ENCODE measurements at places on chromosomes 1 and 21.

DNA sequence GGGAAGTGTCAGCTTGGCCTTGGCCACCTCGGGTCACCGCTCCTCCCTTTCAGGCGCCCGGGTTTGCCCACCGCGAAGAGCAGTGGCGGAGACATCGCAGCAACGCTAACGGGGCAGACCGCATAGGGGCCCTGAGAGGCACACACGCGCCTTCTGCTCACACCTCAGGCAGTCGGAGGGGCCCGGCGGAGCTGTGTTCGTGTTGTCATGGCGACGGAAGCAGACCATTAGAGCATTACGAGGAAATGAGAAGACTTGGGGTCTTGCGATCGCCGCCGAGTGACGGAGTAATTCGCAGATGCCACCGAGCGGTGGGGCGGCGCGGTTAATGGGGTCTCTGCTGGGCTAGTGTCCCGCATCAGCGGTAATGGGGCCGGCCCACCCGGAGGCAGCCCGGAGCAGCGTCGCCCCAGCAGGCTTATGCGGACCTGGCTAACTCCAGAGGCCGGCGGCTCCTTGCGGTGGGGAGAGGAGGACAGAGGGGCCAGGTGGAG is 144.1 kb downstream of the TNR start:
- DNase-seq: no peak

GRCh38 chr1:246417152-246417812 is 89.8 kb downstream of the SMYD3 start:
- no peak for DNase-seq

DNA sequence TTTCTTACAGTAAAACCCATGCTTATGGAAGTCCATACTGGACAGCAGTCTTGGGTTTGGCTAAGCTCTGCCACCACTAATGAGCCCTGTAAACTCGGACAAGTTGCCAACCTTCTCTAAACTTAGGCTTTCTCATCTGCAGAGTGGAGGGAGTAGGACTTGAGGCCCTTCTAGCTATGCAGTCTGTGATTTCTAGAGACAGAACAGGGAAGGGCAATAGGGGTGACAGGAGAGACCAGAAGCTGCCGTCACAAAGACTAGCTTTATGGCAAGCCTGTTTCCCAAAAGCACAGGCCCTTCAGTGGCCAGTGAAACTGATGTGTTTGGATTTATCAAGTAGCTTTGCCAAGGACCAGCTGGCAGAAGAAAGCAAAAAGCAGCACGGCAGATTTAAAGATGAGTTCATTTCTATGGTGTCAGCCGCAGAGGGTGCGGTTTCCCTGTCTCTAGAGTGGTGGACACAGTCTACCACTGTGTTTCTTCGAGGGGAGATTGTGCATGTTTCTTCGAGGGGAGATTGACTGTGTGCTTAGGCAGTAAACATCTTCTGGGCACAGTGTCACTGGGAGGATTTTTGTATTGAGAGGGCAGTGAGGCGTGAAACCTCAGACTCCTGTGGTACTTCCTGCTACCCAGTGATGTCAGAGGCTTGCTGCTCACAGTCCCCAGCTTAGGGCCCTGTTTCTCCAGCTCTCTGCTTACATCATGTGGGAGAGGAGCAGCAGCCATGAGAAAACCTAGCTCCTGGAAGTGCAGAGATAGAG is 119.0 kb downstream of the ROR1 start:
- no peak for DNase-seq

DNA sequence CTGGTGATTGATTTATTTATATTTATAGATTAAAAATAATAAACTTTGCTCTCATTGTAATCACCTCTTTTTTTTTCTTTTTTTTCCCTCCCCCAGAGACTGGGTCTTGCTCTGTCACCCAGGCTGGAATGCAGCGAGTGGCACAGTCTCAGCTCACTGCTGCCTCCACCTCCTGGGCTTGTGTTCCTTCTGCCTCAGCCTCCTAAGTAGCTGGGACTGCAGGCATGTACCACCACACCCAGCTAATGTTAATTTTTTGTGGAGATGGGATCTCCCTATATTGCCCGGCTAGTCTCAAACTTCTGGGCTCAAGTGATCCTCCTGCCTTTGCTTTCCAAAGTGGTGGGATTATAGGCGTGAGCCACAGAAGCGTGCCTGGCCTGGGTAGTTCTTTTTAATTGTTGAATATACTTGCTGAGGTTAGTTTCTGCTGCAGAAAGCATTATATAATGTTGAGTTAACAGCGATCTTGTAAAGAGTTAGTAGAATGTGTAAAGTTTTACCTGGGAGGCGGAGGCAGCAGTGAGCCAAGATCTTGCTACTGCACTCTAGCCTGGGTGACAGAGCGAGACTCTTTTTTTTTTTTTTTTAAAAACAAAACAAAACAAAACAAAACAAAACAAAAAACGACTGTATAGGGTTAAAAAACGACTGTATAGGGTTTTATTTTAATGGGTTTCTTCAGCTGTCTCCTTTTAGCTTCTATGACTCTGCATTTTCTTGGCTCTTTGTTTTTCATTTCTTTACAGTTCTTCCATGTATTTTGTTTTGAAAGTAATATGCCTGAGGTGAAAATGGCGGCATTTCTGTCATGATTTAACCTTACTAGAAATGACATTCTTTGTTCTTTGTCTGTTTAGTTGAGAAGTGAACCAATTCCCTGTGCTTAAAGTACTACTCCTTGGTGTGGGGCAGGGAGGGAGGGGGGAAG is 82.7 kb downstream of the CAMTA1 start:
- DNase-seq: no peak

GRCh38 chr1:227094249-227094966 is 154.3 kb downstream of the COQ8A start:
- no peak for DNase-seq

DNA sequence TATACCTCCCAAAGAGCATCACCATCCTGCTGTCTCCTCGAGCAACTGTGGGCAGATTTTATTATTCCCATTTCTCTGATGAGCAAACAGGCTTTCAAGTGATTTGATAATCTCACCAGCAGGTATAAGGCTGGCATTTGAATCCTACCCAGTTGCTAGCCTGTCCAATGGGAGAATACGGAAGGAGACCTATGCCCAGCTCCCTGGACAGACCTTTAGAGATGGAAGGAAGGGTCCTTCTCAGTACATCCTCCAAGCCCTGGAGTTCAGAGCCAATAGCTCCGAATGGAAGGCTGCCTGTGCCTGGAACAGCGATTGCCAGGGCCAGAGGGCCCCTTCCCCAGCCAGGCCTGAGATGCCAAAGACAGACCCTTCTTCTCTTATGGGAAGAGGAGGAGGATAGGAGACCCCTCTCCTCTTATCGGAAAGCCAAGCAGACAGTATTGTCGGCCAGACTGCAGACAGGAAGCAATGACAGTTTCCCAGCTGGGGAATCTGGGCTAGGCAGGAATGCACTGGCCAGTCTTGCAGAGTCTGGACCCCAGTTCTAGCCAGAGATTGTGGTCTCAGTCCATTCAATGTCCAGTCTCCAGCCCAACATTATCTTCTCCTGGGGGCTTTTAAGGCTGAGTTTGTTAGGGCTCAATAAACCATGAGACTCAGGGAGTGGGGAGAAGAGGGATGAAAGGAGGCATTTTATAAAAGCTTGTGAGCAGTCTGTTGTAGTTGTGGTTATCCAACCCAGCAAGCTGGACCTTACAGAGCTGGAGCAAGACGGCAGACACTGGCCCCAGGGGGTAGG is 2.0 kb downstream of the IFFO2 start:
- DNase-seq: no peak

DNA sequence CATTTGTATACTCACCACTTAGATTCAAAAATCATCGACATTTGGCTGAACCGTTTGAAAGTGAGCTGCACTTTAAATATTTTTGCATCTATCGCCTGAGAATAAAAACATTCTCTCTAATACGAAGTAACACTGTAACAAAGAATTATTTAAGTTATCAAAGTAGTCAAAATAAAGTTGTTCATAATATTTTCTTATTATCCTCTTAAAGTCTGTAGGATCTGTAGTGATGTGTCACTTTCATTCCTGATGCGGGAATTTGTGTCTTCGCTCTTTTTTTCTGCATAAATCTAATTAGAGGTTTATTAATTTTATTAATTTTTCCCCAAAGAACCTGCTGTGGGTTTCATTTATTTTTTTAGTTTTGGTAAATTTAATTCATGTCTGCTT is 74.8 kb downstream of the ETS2 start:
- no peak for DNase-seq

- DNase-seq: no peak
Measured at GRCh38 chr1:232036181-232036933, 409.8 kb downstream of the DISC1 start.

GRCh38 chr1:193590102-193590501 is 403.7 kb upstream of the B3GALT2 start:
- DNase-seq: no peak

DNA sequence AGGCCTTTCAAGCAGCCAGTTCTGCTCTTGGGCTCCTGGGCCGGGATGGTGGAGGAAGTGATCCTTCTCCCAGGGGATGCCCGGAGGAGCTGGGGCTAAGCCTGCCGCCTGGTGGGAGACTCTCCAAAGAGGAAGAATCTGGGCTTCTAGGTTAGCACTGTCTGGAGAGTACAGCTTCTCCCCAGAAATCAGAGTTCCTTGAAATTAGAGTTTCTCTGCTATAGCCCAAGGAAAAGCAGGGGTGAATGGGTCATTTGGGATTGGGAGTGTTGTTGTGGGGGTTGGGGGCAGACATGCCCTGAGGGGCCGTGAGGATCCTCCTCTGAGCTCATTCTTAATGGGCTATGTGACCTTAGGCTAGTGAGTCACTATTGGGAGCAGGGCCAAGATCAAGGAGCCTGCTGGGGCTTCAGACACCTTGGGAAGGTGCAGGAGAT is 6.5 kb downstream of the LGR6 start:
- no peak for DNase-seq

DNA sequence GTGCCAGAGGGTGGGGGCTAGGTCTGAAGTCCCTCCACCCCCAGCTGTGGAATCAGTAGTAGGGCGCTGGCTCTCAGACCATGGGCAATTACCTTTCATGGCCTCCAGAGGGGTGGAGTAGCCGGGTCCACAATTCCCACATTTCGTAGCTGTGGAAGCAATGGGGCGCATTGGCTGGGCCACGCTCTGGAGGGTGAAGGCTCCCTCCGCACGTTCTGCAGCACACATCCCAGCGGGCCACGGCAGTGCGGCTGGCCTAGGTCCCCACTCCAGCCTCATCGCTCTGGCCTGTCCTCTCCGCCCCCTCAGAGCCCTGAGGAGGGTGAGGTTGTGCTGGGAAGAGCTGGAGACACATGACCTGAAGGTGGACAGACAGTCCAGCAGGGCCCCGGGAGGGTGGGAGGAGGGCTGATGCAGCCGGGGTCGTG is 2.9 kb downstream of the SELENBP1 start:
- DNase-seq: no peak

DNA sequence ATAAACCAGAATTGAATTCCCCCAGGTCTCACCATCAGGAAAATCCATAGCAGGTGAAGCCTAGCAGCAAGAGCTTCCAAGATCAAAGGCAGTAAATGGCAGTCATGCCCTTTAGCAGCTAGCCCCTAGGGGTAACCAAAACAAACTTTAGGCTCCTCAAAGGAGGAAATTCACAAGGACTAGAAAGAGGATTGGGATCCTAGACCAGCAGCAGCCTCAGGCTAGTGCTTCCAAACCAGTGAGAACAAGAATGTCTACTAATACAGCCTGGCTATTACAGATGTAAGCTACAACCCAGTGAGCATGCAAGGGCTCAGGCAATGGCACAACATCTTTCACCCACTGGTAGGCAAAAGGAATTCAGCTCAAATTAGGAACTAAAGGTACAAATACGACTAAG is 11.1 kb upstream of the RIMKLA start:
- no peak for DNase-seq

DNA sequence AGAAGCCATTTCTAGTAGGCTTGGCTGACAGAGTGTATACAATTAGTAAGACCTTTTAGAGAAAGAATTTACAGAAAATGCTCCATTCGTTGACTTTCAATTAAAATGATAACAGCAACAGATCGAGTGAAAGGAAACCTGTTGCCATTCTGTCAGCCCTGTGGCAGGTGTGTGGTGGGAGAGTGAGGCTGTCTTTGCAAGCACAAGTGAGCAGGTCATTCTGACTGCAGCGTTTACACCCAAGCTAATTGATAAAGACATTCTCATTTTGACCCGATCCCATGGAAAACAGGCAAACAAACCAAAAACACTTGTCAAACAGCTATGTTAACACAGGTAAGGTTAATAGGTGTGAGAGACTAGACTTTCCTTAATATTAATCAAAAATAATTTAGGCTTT is 257.3 kb downstream of the PTBP2 start:
- no peak for DNase-seq

GRCh38 chr1:41499591-41499990 is 15.1 kb upstream of the EDN2 start:
- no peak for DNase-seq

DNA sequence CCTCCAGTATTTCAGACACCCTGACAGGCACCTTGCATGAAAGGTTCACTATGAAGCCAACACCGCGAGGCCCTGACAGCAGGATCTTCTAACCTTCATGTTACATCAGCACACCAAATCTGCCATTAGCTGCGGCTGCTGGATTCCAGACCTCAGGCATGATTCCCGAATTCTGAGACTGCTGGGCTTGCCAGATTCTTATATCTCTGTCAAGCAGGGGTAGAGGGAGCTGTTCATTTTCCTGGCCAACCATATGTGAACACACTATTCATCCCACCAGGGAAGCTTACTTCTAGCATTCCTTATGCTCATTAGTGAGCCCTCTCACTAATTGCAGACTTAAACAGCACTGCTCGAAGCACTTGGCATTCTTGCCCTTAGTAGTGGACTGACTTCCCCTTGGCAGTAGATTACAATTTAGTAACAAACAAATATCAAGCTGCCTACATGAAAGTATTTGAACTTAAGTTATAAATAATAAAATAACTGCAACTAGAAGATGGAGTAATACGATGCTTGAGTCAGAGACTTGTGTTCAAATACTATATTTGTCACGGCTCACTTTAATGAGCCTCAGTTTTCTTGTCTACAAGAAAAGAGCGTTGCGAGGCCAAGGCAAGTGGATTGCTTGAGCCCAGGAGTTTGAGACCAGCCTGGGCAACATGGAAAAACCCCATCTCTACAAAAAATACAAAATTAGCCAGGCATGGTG is 43.3 kb downstream of the NID1 start:
- DNase-seq: no peak

- no peak for DNase-seq
Measured at GRCh38 chr1:187847531-187847930, 1018.8 kb downstream of the PLA2G4A start.

GRCh38 chr1:236063919-236064673 is 794 bp downstream of the NID1 start:
- no peak for DNase-seq

DNA sequence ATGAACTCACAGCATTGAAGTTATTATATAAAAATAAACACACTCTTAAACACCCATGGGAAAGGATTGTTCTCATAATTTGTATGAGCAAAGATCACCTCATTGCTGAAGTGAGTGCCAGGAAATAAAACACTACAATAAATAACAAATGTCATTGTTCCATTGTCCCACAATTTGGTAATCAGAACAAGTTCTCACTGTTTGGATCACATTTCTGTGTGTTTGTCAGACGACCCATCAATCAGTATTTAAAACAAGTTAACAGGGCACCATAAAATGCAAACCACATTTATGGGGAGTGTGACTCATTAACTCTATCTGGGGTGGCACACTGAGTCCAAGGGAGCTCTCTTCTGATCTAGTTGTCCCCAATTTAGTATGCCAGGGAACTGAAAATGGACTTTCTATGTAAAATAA is 124.5 kb downstream of the PTPRC start:
- DNase-seq: no peak

Data from activated CD8-positive, alpha-beta memory T cell treated with anti-CD3 and anti-CD28 coated beads for 4 hours (primary cell).